ENCODE measurements at places on chromosomes 1 and 21.

DNA sequence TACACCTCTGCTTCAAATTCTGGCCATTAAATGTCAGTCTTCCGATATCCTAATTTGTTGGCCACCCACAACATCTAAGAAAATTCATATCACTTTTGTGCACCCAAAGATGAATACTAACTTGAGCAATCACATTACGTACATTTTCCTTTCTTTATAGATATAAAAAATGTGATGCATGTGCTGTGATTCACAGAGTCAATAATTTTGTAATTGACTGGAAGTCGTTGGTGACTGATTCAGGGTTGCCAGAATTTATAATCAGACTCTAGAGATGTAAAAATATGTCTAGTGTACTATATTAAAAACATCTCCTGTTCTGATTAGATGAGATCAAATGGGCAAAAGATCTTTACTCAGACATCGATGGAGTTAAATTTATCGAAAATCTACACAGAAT, 150.0 kb upstream of the KCTD3 start:
- no peak for DNase-seq

DNA sequence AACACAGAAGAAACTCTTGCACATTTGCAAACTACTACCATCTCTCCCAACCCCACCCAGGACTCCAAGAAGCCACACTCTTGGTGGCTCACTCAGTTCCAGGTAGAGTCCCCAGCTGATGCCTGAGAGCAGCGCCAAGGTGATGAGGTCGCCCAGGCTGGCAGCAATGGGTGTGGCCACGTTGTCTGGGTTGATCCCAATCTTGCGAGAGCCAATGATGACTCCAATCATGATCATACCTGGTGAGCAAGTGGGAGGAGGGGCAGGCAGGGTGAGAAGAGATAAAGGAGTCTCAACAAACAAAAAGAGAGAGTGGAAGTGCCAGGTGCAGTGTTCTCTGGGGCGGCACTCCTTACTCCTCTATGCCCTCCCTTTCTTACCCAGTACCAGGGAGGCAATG, 14.4 kb downstream of the SLC41A1 start:
- DNase-seq, result no peak

DNA sequence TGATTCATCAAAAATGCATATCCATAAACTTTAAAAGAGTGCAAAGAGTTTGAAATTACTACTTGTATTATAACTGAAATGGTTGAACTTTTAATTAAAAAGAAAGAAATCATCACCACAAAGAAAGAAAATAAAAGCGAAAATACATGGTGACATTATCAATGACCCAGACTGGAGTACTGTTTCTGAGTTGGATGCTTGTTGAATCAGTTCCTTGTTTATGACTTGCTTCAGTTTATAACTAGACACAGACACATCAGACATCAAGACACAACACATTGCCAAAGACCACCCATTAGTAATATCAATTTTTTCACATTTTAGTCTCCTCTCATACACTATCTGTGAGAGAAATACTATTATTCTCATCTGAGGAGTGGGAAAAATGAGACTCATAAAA, 293.0 kb downstream of the MRPL39 start:
- DNase-seq, result no peak

DNA sequence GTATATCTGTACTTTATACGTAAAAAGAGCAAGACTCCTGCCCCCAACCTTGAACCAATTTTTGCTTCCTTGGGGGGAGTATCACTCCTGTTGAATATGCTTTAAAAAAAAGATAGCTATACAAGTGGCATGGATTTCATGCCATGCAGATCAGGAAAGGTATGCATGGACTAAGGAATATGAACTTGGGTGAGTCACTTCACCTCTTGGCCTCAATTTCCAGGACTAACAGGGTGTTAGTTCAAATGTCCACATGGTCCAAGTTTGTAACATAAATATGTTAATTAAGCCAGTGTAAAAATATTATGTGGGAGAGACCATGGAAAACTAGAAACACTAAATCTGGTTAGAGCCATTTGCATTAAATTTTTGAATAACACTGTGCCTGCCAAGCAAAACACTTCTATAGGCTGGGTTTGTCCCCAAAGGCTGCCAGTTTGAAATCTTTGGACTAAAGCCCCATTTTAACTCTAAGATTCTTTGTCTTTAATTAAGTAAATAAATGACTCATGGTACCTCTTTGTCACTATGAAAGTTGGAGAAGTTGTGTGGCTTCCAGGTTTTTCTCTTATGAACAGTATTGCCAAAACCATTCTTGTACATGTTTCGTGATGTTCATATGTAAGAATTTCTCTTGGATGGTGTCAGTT, 33.1 kb downstream of the FAM177B start:
- DNase-seq, result no peak

GRCh38 chr1:167940264-167940663, 3.4 kb upstream of the MPC2 start:
- DNase-seq, result no peak

DNA sequence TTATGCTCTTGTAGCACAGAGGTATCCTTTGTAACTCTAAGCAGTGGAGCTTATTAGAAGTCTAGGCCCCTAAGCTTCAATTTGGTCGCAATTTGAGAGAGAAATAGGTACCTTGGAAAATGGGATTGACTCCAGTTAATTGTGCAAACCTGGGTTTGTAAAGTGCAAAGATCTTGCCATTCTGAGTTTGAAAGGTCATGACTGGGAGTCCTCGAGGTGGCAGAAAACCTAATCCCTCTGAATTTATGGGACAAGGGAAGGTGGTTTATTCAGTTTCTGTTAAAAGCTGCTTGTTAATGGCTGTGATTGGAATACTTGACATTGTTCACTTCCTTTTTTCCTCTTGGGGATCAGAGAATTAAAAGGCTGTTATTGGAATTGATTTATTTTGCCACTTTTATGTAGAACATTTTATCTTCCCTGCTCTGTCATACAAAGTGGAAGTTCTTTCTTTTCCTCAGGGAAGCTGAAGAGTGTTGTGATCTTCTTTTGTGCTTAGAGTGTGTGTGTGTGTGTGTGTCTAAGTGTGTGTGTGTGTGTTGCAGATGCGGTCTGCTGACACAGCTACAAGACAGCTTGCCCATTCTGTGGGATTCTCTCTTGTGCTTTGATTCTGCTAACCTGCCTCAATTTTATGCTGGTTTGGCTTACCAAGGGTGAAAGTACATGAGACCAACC, 144.5 kb downstream of the SPATA46 start:
- no peak for DNase-seq

DNA sequence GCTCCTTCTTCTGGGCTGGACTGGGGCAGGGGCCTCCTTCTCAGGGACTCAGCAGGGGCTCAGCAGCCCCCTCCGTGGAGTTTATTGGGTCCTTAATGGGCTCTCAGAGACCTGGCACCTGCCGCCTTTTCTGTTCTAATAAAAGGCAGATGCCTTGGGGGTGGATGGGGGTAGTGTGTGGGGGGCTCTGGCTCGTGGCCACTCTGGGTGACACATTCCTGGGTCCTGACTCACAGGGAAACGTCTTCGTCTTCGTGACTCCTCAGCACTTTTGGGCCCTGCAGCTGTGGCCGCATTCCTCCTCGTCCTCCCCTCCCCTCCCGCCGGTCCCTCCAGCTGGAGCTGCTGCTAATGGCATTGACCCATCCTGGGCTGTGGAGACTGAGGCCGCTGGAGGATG, 107.8 kb upstream of the WNT4 start:
- no peak for DNase-seq

GRCh38 chr21:35138665-35139381, 89.7 kb upstream of the RUNX1 start:
- DNase-seq, result peak; percentile 72

DNA sequence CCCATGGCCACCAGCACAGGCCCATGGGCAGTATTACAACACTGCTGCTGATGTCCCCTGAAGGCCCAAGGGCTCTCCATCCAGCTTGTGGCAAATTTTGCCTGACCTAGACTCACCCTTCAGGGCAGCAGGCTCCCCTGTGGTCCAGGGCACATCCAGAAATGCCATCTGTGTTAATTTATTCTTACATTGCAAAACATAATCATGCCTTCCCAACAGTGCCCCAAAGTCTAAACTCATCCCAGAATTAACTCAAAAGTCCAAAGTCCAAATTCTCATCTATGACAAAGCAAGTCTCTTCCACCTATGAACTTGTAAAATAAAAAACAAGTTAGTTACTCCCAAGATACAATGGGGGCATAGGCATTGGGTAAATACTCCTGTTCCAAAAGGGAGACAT, 13.3 kb downstream of the VN1R5 start:
- DNase-seq, result no peak

DNA sequence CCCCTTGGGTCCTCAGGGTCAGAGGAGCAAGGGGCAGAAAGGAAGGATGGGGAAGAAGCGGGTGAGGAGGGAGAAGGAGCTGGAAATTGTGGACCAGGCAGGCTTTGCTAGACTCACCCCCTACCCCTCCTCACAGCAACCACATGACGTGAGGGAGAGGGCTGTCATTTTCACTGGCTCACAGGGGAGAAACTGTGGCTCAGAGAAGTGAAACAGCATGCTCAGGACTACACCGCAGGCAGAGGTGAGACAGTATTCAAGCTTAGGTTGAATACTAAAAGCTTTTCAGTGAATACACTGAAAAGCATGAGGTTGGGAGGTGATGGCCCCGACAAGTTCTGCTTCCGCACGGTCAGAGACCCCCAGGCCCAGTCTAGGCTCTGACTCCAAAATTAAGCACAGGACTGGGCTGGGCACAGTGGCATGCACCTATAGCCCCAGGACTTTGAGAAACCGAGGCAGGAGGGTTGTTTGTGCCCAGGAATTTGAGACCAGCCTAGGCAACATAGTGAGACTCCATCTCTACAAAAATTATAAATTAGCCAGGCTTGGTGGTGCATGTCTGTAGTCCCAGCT, 1.2 kb upstream of the CLEC20A start:
- no peak for DNase-seq

- DNase-seq, result no peak
These were observed 605 bp downstream of the RGS4 start for GRCh38 chr1:163069655-163070277.

DNA sequence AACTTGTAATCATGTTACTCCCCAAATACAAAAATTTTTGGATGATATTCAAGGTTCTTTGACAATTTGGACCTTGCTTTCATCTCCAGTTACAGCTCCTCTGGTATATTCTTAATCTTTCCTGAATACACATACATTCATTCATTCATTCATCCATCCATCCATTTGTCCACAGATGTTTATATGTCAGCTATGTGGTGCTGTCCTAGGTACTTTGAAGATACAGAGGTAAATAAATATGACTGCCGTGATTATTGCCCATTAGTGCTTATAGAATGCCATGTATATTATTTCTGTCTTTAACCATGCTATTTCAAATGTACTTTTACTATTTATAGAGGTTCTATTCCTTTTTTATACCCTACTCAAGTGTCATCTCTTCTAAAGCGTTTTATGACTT, 72.1 kb downstream of the SYT14 start:
- no peak for DNase-seq

- no peak for DNase-seq
These were observed 140.7 kb downstream of the NOS1AP start for GRCh38 chr1:162210196-162210595.

GRCh38 chr1:160163615-160164014, 12.2 kb downstream of the ATP1A4 start:
- no peak for DNase-seq

GRCh38 chr1:50424045-50424883, 1.0 kb upstream of the DMRTA2 start:
- DNase-seq, result no peak

All from skeletal muscle cell (primary cell).